Panc1 (cell line): ENCODE measurements at places on chromosomes 3 and 15. TPM values are rescaled to one million over a fixed set of nuclear protein-coding genes. Genes with fewer than 3 reads are reported as not detected.

Gene SMCO1
- total RNA-seq: not detected

Gene FMN1
- total RNA-seq: 3.9 TPM

Gene RTP1
- not detected for total RNA-seq

Gene CYP11A1
- total RNA-seq: 0.57 TPM

Gene SCAMP5
- total RNA-seq: 11.2 TPM

Gene C15orf39
- total RNA-seq: 17.6 TPM

DNA sequence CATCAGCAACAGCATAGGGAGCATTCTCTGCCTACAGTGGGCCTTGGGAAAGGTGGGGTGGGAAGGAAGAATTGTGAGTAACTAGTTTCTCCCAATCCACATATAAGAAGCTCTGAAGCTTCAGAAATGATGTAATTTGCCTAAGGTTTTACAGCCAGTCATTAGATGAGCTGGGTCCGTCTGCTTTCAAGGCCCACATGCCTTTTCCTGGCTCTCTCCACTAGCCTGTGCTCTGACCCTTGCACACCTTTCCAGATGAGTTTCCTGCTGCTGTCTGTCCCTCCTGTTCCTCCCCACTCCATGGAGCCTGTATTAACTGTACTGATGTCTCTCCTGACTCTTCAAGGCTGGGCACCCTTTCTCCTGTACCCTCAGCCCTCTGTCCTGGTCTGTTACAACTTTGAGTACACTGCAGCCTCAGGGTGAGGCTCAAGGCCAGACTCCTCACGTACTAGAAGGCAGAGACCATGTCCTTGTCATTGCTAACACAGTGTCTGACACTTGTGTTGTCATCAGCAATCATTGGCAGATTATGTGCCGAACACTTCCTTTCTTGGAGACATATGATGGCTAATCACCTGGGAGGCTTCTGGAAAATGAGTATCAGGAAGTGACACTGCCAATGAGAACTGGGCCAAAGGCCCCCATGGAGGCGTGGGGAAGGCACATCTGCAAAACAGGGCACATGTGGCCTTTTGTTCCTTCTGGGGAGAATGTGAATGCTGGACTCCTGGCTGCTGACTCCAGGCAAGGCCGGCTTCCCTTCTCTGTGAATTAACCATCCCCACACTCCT is 6.6 kb downstream of the TM6SF1 start:
- DNase-seq: no peak

DNA sequence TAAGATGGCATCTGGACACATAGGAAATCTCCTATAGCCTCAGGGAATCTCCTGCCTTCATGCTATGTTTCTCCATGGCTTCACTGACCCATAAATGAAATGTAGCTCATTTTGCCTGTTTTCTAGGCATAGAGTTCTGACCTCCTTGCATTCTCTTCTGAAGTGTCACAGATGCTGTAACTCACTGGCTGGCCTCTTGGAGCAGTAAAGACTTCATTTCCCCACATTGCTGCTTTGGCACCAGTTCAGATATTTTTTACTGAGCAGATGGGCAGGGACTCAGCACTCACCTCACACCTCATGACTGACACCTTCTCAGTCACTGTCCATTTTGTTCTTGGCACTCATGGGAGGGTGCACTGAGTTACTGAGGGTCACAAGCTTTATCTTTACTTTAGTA is 286.7 kb upstream of the TGFBR2 start:
- no peak for DNase-seq

- no peak for DNase-seq
Observed at GRCh38 chr3:114994554-114995341, 152.3 kb downstream of the ZBTB20 start.

GRCh38 chr3:13120289-13120927 is 47.2 kb upstream of the IQSEC1 start:
- no peak for DNase-seq

DNA sequence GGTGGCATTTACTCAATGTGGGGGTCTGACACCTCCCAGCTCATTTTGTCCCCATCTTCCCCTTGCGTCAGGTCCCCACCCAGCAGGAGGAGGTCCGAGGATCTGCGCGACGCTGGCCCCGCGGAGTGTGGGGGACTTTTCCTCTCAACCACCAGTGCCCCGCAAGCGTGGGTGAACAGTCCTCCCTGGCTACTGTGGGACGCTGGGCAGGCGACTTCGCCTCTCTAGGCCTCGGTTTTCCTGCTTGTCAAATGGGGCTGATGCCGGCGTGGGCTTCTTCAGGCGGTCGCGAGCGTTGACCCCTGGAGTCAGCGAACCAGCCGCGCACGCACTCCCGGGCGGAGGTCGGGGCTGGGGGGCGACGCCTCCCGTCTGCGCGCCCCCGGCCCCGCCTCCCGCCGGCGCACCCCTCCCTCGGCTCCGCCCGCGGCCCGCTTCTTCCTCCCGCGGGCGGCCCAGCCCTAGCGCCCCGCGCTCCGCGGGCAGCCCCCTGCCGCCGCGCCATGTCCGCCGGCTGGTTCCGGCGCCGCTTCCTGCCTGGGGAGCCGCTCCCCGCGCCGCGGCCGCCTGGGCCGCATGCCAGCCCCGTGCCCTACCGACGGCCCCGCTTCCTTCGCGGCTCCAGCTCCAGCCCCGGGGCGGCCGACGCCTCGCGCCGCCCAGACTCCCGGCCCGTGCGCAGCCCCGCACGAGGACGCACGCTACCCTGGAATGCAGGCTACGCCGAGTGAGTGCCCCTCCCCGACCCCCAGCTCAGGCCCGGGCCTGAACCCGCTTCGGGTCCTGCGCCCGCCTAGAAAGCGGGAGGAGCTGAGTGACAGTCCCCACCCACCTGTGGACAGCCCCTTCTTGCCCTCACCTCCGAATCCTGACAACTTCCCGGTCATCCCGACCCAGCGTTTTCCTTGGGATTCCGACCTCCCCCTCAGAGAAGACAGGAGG is at the start of gene PPM1M:
PPM1M (plus strand) TSS at position 438 of the 942 bp plus-strand sequence; CDS start at position 504, 66 bp downstream.
- no peak for DNase-seq

- DNase-seq: no peak
Observed at GRCh38 chr3:63791974-63792373, 27.1 kb upstream of the C3orf49 start.

DNA sequence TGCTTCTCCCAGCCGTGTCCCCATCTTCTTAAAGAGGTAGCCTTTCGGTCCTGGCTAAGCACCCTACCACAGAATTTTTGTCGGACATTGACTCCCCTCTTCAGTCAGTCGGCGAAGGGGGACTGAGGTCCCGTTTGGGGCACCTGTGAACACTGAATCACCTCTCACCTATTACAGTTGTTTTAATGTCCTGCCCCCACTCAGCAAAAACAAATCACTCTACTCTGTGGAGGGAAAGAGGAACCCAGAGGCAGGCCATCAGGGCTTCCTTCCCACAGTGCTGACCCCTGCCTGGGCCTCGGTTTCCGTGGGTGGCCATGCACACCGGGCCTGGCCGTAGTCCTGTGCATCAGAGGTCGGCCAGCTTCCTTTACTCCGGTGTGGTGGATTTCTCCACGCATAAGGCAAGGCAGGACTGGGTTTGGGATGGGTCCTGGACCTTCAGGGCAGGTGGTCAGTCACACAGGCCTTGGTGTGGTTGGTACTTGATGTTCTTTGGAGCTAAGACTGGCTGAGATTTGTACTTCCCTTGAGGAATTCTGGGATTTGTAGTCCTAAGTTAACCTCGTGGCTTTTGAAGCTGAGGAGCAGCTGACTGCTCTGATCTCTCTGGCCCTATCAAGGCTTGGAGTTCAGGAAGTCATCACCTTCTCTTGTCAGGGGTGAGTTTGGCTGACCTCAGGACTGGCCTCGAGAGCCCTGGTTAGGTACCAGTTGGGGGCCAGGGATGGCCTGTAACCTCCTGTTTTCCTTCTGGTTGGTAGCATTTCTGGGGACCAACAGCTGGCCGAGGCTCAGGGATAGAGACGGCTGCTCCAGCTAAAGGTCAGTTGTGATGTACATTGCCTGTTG is 627 bp upstream of the FAM131A start:
- DNase-seq: no peak
